ENCODE measurements at places on chromosomes 2 and 18.

DNA sequence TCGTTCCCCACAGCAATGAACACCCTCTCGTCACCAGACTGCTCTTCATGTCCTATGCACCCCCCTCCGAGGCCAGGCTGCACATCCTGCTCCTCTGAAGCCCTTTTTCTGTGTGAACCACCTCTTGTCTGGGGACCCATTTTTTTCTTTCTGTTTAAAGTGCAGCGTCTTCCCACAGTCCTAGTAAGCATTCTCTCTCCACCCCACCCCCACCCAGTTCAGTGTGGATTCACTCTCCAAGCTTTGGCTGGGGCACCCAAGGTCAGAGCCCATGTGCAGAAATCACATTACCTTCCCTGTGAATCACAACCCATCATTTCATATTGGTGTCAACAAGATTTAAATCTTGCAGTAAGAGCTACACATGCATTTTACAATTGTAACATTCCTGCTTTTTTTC lies 26.4 kb upstream of the PKDCC start:
- DNase-seq, result no peak

- no peak for DNase-seq
Observed at GRCh38 chr2:60351802-60352201, 201.7 kb downstream of the BCL11A start.

- DNase-seq, result no peak
Observed at GRCh38 chr2:120250640-120251039, 2.0 kb upstream of the RALB start.

GRCh38 chr2:99857867-99858444 lies 284.4 kb downstream of the AFF3 start:
- no peak for DNase-seq

GRCh38 chr2:142870526-142870925 lies 6.9 kb upstream of the KYNU start:
- no peak for DNase-seq

DNA sequence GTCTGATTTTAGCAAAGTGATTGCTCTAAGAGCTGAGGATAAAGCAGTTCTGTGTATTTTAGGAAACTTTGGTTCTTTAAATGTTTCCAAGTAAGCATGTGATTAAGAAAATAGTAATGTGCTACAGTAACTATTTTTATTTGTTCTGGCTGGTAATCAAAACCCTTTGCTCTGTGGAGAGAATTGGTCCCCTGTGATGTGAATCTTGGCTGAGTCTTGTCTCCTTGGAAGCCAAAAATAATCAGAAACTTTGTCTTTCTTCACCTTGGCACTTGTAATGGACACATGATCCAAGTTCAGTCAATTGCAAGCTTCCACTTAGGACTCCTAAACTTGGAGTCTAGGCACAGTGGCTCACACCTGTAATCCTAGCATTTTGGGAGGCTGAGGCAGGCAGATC lies 422.7 kb upstream of the CDH20 start:
- DNase-seq, result no peak

GRCh38 chr2:178523596-178524134 lies 43.4 kb downstream of the PLEKHA3 start:
- DNase-seq, result no peak

- DNase-seq, result no peak
Observed at GRCh38 chr2:43109261-43109743, 117.1 kb downstream of the ZFP36L2 start.

GRCh38 chr18:24140697-24141096 lies 1.8 kb downstream of the CABYR start:
- DNase-seq, result no peak

DNA sequence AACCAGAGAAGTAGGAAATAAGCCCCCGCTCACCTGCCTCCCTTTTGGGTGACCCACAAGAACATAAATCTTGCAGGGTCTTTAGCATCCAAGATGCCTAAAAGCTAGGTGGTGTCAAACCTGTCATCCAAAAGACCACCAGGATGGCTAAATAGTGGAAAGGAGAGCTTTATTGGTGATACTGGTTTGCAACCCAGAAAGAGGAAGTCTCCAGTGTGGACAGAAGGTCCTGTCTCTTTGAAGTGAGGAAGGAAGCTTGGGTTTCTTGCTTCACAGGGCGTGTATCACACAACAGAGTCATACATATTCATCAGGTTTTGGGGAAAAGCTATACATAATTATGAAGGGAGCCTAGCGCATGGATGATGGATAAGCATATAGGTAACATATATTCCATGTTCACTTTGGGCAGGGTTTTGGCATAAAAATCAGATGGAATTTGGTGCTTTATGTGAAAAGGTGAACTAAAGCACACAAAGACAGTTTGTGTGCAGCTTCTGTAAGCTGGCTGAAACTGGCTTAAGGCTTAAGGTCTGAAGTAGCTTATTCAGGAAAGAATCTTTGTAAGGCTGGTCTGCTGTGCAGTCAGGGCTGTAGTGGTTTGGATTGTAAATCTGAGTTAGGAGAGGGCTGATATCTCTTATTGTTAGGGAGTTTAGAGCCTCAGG lies 102.2 kb upstream of the MSH2 start:
- DNase-seq, result no peak

Measured in stimulated activated CD8-positive, alpha-beta memory T cell treated with anti-CD3 and anti-CD28 coated beads, Interleukin-4, amount 100 ng/mL, for 4 hours (primary cell).